ENCODE measurements at places on chromosomes 1 and 21.

GRCh38 chr21:44942566-44942965 lies 2.7 kb downstream of the SLX9 start:
- DNase-seq, result no peak

- no peak for DNase-seq
Measured at GRCh38 chr1:94898491-94899385, 28.2 kb downstream of the CNN3 start.

DNA sequence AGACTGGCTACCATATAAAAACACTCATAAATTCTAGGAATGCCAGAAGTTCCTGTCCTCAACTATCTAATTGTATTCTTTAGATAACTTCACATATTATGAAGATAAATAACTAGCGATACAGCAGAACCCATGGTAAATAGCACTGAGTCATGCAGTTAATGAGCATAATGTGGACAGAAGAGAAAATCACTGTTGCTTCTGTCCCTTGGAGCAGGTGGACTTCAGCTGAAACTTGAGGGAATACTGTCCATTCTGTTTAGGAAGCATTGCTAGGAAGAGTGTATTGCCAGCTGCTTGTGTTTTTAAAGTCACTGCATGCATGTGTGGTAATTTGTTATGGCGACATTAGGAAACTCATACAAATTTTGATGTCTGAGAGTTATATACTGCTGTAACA lies 854.4 kb downstream of the LTN1 start:
- no peak for DNase-seq

DNA sequence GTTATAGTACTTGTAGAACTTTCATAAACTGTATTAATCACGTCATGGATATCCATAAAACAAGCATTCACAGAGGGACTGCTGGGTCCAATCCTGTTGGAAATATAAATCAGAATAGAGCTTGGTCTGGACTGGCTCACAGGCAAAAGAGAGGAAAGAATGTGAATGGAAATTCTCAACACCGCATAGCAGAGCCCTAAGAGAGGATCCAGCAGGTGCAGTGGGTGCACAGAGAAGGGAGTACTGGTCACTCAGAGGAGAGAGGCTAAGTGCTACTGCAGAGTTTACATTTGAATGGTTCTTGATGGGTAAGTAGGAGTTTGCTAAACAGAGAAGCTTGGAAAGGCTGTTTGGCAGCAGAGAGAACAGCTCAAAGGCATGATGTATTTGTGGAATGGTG lies 231.7 kb downstream of the PAPPA2 start:
- DNase-seq, result no peak

GRCh38 chr1:228488818-228489674 lies 1.9 kb downstream of the RNF187 start:
- no peak for DNase-seq

All from kidney glomerular epithelial cell (primary cell).